Hair follicle dermal papilla cell (primary cell): ENCODE measurements at places on chromosomes 11 and 22. TPM values are rescaled to one million over a fixed set of nuclear protein-coding genes. Genes with fewer than 3 reads are reported as not detected.

The MAPK8IP2 gene
- total RNA-seq = 1.9 and 4.6 TPM in 2 replicates

The MAJIN gene
- total RNA-seq = not detected in 2 replicates

The KRTAP5-2 gene
- total RNA-seq = not detected in 2 replicates

The BIK gene
- not detected in 2 replicates for total RNA-seq

The WEE1 gene
- total RNA-seq = 35.9 and 37.6 TPM in 2 replicates

The C11orf16 gene
- not detected in 2 replicates for total RNA-seq

The SLCO2B1 gene
- total RNA-seq = not detected in 2 replicates

The SFI1 gene
- total RNA-seq = 9.5 and 15.9 TPM in 2 replicates

The CRYBB2 gene
- not detected in 2 replicates for total RNA-seq

The CHRDL2 gene
- 0.16 TPM in 1 of 2 replicates, not detected in the other for total RNA-seq

The KCNE3 gene
- 1.8 and 3.3 TPM in 2 replicates for total RNA-seq

The UCP3 gene
- 0.16 and 0.36 TPM in 2 replicates for total RNA-seq
